NCI-H1694 treated with DMSO at 0.1 percent for 48 hours (cell line): ENCODE measurements at places on chromosomes 7 and 10.

- no peak for DNase-seq
Observed at GRCh38 chr7:55538538-55538937, 33.8 kb downstream of the VOPP1 start.

GRCh38 chr10:88184543-88185297 is 321.3 kb downstream of the PTEN start:
- DNase-seq, result no peak

- no peak for DNase-seq
Observed at GRCh38 chr7:94041529-94041928, 37.4 kb upstream of the BET1 start.

- peak; percentile 58 for DNase-seq
Observed at GRCh38 chr7:103574576-103574975, 128.6 kb upstream of the SLC26A5 start.

- DNase-seq, result peak; percentile 28
Observed at GRCh38 chr10:101050208-101051069, 11.3 kb upstream of the KAZALD1 start.

- no peak for DNase-seq
Observed at GRCh38 chr7:123769371-123769770, 20.6 kb upstream of the WASL start.

- DNase-seq, result no peak
Observed at GRCh38 chr7:98724591-98724990, 107.5 kb downstream of the NPTX2 start.

- no peak for DNase-seq
Observed at GRCh38 chr7:131015657-131015958, 281.6 kb upstream of the KLF14 start.

GRCh38 chr7:55065079-55065478 is 46.3 kb downstream of the EGFR start:
- no peak for DNase-seq

DNA sequence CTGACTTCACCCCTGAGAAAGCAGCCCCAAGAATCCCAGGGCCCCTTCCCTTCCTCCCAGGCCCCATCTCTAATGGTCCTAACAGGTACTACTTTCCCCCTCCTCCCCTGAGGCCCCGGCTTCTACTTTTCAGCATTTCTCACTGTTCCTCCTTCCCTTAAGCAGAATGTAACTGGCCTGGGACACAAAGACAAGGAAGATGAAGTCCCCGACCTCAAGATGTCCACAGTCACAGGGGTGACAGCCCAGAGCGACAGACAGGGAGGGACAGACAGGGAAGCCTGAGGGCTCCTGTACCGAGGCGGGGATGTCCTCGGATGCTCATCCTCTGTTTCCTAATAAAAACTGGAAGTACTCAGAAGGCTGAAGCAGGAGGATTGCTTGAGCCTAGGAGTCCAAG is 11.6 kb downstream of the AOC1 start:
- DNase-seq, result no peak
